ENCODE measurements at places on chromosomes 11 and 22.

DNA sequence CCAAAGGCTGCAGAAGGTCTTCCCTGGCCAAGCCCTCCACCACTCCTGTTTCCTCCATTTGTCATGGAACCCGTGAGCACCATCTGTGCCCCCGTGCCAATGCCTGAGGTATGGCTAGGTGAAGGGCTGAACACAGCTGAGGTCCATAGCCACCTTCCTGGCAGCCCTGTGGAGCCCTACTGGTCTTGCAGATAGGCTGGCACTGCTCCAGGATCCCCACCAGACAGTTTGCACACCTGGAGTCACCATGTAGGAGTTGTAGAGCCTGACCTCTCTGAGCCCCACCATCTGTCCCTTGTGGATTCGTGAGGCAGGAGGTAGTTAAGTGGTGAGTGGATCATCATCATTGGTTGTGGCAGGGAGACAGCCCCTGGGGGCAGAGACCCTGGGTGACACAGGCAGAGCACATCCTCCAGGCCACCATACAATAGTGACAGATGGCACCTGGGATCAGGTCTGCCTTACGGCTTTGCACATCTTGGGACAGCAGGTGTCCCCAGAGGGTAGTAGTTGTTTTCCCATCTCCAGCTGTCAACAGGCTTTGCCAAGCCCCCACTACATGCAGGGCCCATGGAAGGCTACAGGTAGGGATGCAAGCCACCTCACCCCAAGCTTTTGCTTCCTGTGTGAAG is 52.5 kb upstream of the SUSD2 start:
- DNase-seq, result no peak

DNA sequence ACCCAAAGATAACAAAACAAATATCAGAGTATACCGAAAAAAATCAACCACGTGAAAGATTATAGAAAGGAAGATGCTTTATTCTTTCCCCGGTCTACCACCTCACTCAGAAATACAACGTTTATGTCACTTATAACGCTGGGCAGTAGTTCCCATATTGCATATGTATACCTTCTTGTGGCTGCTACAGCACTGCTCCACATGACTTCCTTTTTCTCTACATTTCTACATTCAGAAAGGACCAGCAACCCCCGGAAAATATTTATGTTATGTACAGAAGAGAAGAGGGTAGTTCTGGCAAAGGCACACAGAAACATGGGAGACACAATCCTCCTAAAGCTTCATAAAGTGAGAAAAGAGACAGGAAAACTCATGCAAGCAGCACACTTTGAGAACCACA is 56.8 kb downstream of the MTMR2 start:
- no peak for DNase-seq

DNA sequence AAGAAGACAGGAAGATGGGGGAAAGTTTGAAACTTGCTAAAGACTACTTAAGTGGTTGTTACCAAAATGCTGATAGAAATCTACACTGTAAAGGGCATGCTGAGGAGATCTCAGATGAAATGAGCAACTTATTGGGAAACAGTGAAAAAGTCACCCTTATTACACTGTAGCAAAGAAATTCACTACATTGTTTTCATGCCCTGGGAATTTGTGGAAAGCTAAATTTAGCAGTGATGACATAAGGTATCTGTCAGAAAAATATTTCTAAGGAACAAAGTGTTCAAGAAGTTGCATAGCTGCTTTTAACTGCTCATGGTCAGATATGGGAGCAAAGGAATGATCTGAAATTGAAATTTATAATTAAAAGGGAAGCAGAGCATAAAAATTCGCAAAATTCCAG is 702.4 kb upstream of the LRRC4C start:
- no peak for DNase-seq

DNA sequence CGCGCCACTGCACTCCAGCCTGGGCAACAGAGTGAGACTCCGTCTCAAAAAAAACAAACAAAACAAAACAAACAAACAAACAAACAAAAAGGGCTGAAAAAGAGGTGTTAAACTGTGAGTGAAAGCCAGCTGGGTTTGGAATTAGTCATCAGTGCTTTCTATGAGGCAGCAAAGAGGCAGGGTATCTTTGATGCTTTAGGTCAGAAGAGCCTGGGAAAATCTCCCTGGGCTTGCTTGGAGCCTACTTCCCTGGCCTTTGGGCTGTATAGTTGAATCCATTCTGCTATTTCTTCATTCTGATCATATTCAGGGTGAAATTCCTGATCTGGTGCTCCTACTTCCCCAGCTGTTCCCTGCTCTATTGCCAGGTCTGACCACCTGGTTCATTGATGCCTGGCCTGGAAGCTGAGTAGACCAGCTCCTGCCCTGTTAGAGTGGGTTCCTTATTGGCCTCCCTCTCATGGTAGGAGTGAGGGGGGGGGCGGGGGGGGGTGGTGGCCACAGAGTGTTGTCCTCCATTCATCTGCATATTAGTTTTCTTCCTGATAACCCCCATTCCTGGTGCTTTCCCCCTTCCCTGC is 65.6 kb downstream of the INSC start:
- no peak for DNase-seq

DNA sequence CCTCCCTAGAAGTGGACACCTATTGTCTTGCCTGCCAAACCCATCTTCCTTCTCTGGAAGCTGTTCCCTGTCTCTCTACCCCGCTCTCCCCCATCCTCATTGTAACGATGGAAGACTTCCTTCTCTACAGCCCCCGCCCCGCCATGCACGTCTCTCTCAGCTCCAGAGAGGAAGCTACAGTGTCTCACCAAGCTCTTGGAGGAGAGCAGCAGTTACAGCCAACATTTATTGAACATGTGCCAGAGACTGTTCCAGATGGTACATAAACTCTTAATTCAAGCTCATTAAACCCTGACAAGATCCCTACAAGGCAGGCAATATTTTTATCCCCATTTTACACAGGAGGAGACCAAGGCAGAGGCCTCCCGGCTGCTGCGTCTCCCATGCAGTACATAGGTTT is 15.1 kb downstream of the MCHR1 start:
- DNase-seq, result peak; percentile 72

GRCh38 chr22:20438678-20439492 is 1.3 kb upstream of the SCARF2 start:
- no peak for DNase-seq

GRCh38 chr22:39526736-39527171 is 5.8 kb downstream of the RPS19BP1 start:
- no peak for DNase-seq

DNA sequence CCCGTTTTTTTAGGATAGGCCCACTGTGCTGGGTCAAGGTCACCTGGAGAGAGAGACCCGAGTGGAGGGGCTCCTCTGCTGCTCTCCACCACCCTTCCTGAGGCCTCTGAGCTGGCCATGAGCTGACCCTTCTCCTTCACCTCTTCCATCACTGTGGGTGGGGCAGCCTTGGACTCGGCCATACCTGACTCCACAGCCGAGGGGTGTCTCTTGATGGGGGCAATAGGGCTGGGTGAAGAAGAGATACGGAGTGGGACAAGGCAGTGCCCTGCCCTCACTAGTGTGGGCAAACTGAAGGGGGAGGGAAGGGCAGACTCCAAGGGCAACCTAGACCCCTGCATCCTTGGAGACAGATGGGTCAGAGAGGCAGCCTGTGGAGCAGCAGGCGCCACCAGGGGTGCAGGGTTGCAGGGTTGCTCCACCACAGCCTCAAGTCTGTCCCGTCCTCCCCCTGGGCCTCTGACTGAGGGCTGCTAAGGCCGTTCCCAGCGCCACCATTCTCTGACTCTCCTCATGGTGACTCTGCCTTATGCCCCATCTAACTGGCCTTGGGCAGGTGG is 20.1 kb upstream of the NECTIN1 start:
- no peak for DNase-seq

DNA sequence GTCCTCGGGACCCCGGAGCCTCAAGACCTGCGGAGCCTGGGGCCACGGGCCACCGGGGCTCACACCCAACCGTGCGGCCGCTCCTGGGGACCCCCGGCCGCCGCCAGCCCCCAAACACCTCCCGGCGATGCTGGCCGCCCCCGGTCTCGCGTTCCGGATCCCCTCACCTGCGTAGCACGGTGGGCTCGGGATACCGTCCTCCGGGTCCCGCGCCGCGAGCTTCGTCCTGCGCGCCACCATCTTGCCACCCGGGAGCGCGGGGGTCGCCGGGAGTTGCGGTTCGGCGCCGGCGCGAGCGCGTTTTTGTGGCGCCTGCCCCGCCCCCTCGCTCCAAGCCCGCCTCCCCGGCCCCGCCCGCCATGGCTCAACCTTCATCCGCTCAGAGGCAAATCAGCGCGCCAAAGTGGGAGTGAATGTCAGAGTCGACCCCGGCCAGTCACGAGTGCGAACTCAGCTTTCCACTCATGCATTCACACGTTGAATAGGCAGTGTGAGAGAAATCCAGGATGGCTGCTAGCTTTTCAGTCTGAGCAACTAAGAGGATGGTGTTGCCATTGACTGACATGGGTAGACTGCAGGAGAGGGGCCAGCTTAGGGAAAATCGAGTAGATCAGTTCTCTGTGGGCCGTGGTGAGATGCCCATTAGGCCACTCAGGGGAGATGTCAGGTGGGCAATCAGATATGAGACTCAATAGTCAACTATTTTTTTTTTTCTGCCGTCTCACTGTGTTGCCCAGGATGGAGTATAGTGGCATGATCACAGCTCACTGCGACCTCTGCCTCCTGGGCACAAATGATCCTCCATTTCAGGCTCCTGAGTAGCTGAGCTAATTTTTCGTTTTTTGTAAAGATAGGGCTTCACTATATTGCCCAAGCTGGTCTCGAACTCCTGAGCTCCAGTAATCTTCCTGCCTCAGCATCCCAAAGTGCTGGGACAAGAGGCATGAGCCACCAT is 28.3 kb downstream of the SERHL2 start:
- no peak for DNase-seq

- DNase-seq, result no peak
These were observed 27.4 kb downstream of the RRAS2 start for GRCh38 chr11:14331476-14332136.

- DNase-seq, result no peak
These were observed 80.9 kb upstream of the CD44 start for GRCh38 chr11:35057926-35058668.

- no peak for DNase-seq
These were observed 205.5 kb upstream of the TMEM45B start for GRCh38 chr11:129610125-129610524.

DNA sequence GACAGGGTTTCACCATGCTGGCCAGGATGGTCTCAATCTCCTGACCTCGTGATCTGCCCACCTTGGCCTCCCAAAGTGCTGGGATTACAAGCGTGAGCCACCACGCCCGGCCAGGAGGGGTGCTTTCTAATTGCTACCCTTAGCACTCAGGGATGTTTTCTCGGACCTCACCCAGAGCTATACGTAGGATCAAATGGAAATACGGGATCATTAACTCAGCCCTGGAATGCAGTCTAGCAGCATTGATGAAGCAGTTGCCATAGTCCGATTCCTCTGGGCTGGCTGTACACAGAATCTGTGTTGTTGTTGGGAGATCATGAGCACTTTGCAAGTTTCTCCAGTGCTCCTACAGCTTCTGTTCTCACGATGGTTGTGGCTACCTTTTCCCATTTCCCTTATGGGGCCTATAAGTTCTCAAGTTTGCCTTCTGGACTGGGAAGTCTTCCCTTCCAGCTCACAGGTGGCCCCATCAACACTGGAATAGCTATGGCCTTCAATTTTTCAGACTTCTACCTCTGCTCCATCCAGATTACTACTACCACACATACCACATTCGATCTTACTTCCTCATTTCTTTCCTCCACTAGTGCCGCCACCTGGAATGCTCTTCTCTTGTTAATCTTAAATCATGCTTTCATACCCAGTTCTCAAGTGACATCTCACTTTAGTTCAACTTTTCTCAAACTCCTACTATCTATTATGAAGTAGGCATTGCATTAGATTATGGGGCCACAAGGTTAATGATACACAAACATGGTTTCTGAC is 16.1 kb upstream of the PCF11 start:
- no peak for DNase-seq

DNA sequence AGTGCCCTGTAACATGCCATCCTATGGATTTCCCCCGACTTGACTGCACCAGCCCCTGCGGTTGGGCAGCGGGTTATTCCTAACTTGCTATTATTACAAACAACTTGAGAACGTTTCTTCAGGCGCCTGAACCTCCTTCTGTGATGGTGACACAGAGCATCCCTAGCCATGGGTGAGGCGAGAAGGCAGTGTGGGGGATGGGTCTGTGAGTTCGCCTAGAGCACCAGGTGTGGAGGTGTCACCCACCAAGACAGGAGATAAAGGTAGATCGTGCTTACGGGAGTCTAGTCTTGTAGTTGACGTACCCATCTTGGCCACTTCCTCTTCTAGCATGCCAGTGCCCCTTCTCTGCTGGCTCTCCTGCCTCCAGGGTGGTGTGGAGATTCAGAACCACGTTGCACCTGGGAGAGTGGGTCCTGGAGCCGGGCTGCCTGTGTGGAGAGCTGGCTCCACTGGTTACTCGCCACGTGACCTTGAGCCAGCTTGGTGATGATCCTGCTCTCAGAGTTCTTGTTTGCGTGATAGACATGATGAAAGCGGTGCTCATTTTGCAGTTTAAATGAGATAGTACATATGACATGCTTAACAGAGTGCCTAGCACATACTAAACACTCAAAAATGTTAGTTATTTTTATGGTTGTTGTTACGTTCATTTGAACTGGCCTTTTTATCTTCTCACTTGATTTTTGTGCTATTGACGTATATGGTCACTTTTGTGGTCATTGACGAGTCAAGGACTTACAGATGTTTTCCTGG is 37.8 kb downstream of the TBC1D22A start:
- no peak for DNase-seq

- peak; percentile 32 for DNase-seq
These were observed 79.5 kb downstream of the HORMAD2 start for GRCh38 chr22:30159561-30160353.

GRCh38 chr22:17884084-17884483 is 109.8 kb upstream of the BID start:
- DNase-seq, result no peak

DNA sequence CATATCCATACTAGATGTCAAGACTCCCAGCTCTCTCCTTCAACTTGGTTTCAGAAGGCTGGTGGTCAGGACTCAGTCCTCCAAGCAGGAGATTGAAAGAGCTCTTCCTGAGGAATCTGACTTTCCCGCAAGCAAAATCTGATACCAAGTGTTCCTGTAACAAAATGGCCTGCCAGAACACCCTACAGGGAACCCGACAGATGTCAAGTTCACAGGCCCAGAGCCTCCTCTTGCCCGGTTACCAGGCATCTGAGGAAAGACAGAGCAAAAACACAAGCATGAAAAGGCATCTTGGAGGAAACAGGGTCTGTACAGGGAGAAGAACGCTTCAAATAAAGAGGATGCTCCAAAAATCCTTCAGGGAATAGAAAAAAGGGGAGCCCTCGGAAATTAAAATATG is 8.7 kb upstream of the KCNJ5 start:
- no peak for DNase-seq

GRCh38 chr11:65067446-65067845 is 9.1 kb upstream of the NAALADL1 start:
- no peak for DNase-seq
